ENCODE measurements at places on chromosomes 2 and 18.

DNA sequence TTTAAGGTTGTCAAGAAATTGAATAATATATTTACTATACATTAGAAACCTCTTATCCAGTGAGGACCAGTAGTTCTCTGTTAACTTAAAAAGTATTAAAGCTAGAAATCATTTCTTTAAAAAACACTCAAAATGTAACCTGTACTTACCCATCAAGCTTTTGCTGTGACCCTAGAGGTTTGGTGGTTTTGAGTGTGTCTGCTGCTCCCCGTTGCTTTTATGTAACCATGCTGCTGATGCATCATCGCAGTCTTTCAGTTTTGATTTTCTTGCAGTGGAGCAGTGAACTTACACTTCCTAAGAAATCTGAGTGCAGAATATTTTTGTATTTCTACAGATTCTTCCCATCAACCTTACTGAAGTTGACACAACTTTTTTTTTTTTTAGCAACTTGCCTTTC lies 34.2 kb downstream of the MRPS9 start:
- no peak for DNase-seq

- DNase-seq, result no peak
These were observed 201.1 kb downstream of the VAPA start for GRCh38 chr18:10114717-10115463.

DNA sequence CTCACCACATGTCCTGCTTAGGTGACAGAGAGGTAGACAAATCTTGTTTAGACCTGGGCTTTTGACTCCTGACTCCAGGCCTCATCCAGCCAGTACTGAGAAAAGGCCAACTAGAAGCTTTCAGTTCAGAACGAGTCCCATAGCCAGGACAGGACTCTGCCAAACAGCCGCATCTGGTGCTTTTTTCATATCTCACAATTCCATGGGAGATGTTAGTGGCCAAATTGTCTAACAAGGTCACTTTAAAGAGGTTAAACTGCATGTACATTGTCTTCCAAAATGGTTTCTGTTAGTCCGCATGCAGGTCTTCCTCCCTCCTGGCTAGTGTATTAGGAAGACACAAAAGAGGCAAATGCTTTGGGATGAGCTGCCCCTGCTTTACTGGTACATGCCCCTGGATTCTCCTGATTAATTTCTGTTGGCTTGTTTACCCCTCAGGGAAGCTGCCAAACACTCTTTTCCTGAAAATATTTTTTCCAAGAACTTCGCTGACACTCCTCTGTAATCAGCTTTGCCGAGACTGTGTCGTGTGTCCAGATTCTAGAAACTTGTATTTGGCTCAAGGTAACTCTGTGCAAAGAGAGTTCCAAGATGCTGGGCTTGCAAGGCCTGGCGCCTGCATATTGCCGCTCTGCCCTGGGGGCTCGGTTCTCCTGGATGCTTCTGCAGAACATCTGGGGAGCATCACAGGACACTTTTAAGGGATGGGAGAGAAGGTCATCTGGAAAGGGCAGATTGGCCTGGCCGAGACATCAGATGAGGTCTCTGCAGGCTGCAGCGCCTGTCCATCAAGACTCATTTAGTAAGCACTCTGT lies 209.2 kb upstream of the APCDD1 start:
- no peak for DNase-seq

DNA sequence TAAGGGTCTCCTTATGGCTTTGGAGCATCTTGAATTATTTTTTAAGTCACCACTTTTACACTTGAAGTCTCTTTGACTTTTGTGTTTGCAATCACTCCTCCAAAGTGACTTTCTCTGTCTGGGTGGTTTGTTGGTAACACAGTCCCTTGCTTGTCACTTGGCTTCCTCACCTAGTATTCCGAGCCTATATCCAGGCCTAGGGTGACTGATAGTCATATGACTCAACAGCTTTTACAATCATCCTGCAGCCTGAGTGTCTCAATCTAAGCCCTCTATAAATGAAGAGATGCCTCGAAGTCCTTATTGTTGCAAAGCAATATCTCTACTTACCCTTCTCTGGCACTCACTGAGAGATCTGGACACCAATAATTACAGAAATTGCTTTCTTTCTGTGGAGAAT lies 53.9 kb upstream of the SETBP1 start:
- no peak for DNase-seq

- no peak for DNase-seq
These were observed 315.4 kb downstream of the CYRIA start for GRCh38 chr2:16350211-16350610.

DNA sequence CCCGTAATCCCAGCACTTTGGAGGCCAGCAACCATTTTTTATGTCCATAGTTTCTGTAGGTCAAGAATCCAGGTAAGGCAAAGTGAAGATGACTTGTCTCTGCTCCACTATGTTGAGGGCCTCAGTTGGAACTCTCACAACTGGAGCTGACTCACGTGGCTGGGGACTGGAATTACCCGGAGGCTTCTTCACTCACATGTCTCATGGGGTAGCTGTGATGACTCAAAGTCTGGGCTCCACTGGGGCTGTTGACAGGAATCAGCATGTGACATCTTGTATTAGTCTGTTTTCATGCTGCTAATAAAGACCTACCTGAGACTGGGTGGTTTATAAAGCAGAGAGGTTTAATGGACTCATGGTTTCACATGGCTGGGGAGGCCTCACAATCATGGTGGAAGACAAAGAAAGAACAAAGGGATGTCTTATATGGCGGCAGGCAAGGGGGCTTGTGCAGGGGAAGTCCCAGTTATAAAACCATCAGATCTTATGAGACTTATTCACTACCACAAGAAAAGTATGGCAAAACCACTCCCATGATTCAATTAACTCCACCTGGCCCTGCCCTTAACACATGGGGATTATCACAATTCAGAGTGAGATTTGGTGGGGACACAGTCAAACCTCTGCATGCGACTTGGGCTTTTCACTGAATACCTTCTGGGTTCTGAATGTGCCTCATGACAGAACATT lies 7.8 kb upstream of the PPP1R1C start:
- DNase-seq, result no peak

DNA sequence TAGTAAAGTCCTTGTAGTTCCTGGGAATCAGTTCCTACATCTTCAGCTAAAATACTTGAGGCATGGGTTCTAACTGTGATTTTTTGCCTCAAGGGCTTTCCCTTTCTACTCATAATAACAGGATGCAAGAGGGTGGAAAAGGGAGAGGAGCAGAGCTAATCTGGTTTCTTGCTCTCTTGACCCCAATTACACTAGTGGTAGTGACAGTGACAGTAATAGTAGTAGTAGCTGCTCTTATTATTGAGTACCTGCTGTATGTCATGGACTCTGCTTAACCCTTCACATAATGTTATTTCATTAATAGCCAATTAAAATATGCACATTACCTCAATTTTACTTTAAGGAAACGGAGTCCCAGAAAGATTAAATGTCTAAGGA lies 214.8 kb upstream of the HNRNPA3 start:
- no peak for DNase-seq

GRCh38 chr2:117770730-117771129 lies 43.8 kb upstream of the DDX18 start:
- no peak for DNase-seq

Data from HAP-1 (cell line).